Left lung (tissue), 14 donors: ENCODE measurements at places on chromosomes 2 and 18. TPM values are rescaled to one million over a fixed set of nuclear protein-coding genes. Genes with fewer than 3 reads are reported as not detected.

Gene CHRNA1
- not detected for total RNA-seq

Gene MCEE
- 18.5 TPM for total RNA-seq

Gene MBOAT2
- total RNA-seq, result 32.7 TPM

Gene ITM2C
- total RNA-seq, result 60.7 TPM
